ENCODE measurements at places on chromosomes 3 and 15. TPM values are rescaled to one million over a fixed set of nuclear protein-coding genes. Genes with fewer than 3 reads are reported as not detected.

DNA sequence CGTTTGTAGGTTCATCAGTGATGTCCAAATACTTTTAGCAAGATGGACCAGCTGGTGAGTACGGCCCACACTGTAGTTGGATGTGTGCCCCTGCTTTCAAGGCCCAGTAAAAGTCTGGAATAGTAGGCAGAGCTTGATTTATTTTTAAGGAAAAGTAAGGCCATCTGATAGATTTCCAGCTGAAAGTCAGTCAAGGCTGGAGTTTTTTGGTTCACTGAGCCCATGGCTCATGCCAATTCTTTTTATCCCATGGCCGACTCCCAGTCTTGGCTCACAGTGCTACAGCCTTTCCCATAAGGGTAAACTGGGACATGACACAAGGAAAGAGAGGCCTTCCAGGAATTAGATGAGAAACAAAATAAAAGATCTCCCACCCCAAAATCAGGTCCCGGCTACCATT lies 13.5 kb downstream of the CCDC80 start:
- peaks cover 16% of the 10 kb centered on the region for H3K4me1 ChIP-seq
- peaks cover 14% of the 10 kb centered on the region for H3K36me3 ChIP-seq
- H3K27ac ChIP-seq, result no peak overlapping the region
- no peaks in the 10 kb centered on the region for H3K27me3 ChIP-seq
- no peak for DNase-seq

DNA sequence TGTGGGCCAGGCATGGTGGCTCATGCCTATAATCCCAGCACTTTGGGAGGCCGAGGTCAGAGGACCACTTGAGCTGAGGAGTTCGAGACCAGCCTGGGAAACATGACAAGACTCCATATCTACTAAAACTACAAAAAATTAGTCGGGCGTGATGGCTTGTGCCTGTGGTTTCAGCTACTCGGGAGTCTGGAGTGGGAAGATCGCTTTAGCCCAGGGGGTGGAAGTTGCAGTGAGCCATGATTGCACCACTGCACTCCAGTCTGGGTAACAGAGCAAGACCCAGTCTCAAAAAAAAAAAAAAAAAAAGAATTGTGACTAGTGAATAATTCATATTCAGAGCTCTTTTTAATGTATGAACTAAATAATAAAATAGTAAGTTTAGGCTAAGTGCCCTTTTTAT lies 87.8 kb upstream of the TSEN2 start:
- H3K4me3 ChIP-seq, result no peak overlapping the region
- H3K36me3 ChIP-seq, result no peaks in the 10 kb centered on the region
- H3K4me1 ChIP-seq, result peaks cover 10% of the 10 kb centered on the region
- H3K27me3 ChIP-seq, result no peaks in the 10 kb centered on the region

GRCh38 chr3:81740731-81741130 lies 20.7 kb downstream of the GBE1 start:
- H3K27ac ChIP-seq, result peak overlapping the region; percentile 65
- no peak overlapping the region for H3K4me3 ChIP-seq
- no peak for DNase-seq
- no peaks in the 10 kb centered on the region for H3K36me3 ChIP-seq

DNA sequence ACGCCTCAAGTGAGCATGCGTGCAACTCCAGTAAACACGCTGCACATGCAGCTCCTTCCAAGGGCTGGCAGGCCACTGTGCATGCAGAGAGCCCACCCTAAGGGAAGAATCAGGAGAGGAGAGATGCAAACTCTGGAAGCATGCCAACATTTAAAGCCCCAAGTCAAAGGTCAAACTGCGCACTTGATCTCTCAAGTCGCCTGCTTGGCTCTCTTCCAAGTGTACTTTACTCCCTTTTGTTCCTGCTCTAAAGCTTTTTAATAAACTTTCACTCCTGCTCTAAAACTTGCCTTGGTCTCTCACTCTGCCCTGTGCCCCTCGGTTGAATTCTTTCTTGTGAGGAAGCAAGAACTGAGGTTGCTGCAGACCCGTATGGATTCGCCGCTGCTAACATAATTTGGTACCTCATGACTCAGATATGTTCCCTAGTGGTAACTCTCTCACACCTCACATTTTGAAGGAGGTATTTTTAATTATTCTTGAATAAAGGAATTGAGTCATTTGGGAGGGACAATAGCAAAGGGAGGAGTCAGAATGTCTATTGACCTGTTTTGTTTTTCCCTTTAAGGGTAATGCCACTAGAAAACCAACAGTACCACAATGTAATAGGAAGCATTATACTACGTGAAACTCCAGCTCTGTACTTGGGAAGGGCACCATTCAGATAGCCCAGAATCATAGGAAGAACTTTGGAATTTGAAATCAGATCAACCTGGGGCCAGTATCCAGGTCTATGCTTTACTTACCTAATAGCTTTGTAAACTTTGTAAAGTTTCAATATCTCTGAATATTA lies 19.6 kb upstream of the DGKG start:
- H3K36me3 ChIP-seq, result no peaks in the 10 kb centered on the region
- no peak overlapping the region for H3K4me3 ChIP-seq
- H3K27ac ChIP-seq, result no peak overlapping the region
- no peak for DNase-seq
- peaks cover 7% of the 10 kb centered on the region for H3K27me3 ChIP-seq
- peaks cover 14% of the 10 kb centered on the region for H3K4me1 ChIP-seq

GRCh38 chr3:49606427-49606826 lies 52.1 kb downstream of the BSN start:
- H3K27ac ChIP-seq, result no peak overlapping the region
- no peaks in the 10 kb centered on the region for H3K4me1 ChIP-seq

GRCh38 chr3:168262887-168263286 lies 167.2 kb upstream of the GOLIM4 start:
- no peak overlapping the region for H3K4me3 ChIP-seq
- H3K27ac ChIP-seq, result no peak overlapping the region
- DNase-seq, result no peak
- H3K4me1 ChIP-seq, result no peaks in the 10 kb centered on the region

GRCh38 chr15:74301583-74302361 lies 65.6 kb downstream of the CCDC33 start:
- H3K4me3 ChIP-seq, result no peak overlapping the region

GRCh38 chr3:116517308-116517707 lies 72.0 kb upstream of the LSAMP start:
- H3K27me3 ChIP-seq, result no peaks in the 10 kb centered on the region
- no peak overlapping the region for H3K4me3 ChIP-seq
- no peaks in the 10 kb centered on the region for H3K4me1 ChIP-seq

DNA sequence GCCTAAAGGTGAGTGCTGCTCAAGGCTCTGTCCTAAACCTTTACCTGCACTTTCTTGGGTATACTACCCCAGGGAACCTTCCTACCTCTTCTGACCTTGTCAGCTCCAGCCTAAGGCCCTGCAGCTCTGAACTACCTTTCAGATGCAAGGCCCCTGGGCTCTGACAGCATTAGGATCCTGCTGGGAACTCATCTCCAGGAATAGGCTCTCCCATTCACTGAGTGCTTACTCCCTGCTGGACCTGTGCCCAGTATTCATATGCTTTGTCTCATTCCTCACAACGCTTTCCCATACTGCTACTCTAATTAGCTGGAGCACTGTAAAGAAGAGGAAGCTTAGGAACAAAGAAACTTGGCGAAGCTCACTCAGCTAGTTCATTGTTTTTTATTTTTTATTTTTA lies 53.8 kb upstream of the RAB6B start:
- peaks cover 20% of the 10 kb centered on the region for H3K27me3 ChIP-seq
- H3K4me3 ChIP-seq, result no peak overlapping the region
- H3K4me1 ChIP-seq, result peaks cover 13% of the 10 kb centered on the region
- DNase-seq, result no peak

DNA sequence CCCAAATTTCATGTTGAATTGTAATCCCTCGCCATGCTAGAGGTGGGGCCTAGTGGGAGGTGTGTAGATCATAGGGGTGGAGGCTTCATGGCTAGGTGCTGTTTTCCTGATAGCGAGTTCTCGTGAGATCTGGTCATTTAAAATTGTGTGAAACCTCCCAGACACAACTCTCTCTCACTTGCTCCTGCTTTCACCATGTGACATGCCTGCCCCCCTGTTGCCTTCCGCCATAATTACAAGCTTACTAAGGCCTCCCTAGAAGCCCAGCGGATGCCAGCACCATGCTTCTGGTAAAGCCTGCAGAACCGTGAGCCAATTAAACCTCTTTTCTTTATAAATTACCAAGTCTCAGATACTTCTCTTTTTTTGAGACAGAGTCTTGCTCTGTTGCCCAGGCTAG lies 36.0 kb downstream of the CCDC54 start:
- no peak overlapping the region for H3K4me3 ChIP-seq
- no peaks in the 10 kb centered on the region for H3K36me3 ChIP-seq
- H3K4me1 ChIP-seq, result no peaks in the 10 kb centered on the region
- DNase-seq, result no peak
- no peaks in the 10 kb centered on the region for H3K27me3 ChIP-seq

- H3K36me3 ChIP-seq, result no peaks in the 10 kb centered on the region
- no peak overlapping the region for H3K27ac ChIP-seq
- no peak for DNase-seq
- H3K27me3 ChIP-seq, result no peaks in the 10 kb centered on the region
These were observed 34.2 kb downstream of the MYZAP start for GRCh38 chr15:57625703-57626448.

DNA sequence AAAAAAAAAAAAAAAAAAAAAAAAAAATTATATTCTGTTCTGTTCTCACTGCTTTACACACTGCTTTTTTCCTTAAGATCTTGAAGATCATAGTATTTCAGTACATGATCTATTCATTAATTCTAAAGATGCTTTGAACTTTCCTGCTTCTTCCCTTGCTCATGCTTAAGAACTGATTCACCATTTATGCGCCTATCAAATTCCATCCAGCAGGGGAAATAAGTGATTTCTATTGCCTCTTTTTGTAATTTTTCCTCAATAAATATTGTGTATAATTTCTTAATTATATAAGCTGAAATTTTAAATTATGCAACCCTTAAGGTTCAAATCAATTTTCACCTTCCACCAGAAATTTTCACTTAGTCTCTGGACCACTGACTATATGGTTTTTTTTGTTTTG lies 10.6 kb downstream of the DENND6A start:
- no peak overlapping the region for H3K27ac ChIP-seq
- peaks cover under 1% of the 10 kb centered on the region for H3K36me3 ChIP-seq
- H3K4me3 ChIP-seq, result no peak overlapping the region
- DNase-seq, result no peak

DNA sequence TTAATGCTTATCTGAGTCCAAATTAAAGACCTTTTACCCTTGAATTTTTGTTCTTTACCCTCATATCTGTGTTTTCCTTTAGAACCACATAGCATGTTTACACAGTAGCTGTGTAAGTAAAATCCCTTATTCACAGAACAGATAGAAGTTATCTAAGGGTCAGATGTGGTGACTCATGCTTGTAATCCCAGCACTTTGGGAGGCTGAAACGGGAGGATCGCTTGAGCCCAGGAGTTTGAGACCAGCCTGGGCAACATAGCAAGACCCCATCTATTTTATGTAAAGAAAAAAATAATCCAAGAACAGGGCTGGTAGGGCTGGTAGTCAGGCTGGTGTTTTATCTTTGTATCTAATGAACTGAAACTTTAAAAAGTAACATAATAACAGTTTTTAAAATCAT lies 23.2 kb downstream of the NXPE3 start:
- H3K27me3 ChIP-seq, result no peaks in the 10 kb centered on the region
- H3K27ac ChIP-seq, result no peak overlapping the region
- H3K4me3 ChIP-seq, result no peak overlapping the region
- no peaks in the 10 kb centered on the region for H3K4me1 ChIP-seq

DNA sequence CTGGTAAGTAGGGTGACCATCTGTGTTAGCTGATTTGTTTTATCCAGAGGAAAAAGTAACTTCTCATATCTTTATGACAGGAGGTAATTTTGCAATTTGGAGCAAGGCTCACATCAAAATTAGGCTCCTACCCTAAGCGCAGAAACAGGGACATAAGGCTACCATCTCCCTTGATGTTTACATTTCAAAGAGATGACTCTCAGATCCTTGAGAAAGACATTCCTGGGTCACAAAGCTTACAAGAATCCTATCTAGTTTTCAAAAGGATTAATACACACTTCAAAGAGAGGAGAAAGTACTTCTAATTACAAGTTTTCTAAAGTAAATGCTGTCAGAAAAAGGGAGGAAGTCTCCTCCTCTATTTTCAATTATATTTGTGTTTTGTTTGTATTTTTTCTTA lies 7.0 kb downstream of the ZPLD1 start:
- no peak overlapping the region for H3K27ac ChIP-seq
- H3K36me3 ChIP-seq, result no peaks in the 10 kb centered on the region
- DNase-seq, result peak; percentile 3

GRCh38 chr3:39428745-39429201 lies 22.3 kb downstream of the RPSA start:
- no peaks in the 10 kb centered on the region for H3K27me3 ChIP-seq
- no peak overlapping the region for H3K4me3 ChIP-seq
- H3K36me3 ChIP-seq, result no peaks in the 10 kb centered on the region

DNA sequence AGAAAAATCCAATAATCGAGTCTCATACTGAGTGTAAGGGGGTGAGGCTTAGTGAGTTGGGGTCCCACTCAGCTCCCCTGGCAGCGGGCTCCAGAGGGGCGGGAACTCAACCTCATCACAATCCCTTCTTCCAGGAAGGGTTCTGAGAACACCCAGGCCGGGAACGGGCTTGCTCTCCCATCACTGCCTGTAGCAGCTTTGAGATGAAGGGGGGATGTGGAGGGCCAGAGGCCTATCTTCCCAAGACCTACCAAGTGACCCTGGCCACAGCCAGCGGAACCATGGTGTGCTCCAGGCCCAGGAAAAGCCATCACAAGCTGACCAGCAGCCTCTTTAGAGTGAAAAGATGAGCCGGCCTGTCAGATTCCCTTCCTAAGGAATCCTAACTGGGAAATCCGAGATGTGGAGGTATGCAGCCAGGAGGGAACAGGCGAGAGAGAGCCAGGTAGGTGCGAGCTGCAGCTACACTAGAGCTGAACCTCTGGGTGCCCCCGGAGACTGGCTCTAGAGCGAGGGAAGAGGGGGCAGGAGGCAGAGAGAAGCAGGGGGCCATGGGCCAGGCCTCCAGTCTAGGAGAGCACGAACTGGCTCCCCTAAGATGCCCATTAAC lies 18.5 kb downstream of the GRAMD2A start:
- H3K27ac ChIP-seq, result no peak overlapping the region
- peaks cover 10% of the 10 kb centered on the region for H3K27me3 ChIP-seq
- no peak overlapping the region for H3K4me3 ChIP-seq
- no peaks in the 10 kb centered on the region for H3K36me3 ChIP-seq
- DNase-seq, result no peak

DNA sequence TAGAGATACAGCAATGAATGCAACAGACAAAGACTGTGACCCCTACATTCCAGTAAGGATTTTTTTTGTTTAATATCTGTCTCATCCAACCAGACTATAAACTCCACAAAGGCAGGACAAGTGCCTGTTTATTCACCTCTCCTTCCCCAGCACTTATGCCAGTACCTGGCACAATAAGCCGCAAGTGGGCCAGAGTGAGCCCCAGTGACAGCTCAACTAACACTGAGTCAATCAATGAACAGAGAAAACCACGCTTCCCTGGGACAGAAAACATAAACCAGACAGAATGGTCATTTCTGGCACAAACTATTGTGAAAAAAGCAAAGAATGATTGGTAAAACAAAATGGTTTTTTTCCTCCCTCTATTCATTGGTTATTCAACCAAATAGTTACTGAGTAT lies 52.2 kb downstream of the RYK start:
- H3K27ac ChIP-seq, result no peak overlapping the region
- DNase-seq, result no peak
- H3K36me3 ChIP-seq, result peaks cover 9% of the 10 kb centered on the region
- no peaks in the 10 kb centered on the region for H3K27me3 ChIP-seq
- peaks cover 18% of the 10 kb centered on the region for H3K4me1 ChIP-seq
- H3K4me3 ChIP-seq, result no peak overlapping the region

GP5 gene
- total RNA-seq, result not detected

AGBL1 gene
- total RNA-seq, result not detected

C3orf80 gene
- 13.7 TPM for total RNA-seq

GPX1 gene
- 208 TPM for total RNA-seq

JMJD7 gene
- 7.6 TPM for total RNA-seq

HES1 gene
- total RNA-seq, result 44.6 TPM

IGSF11 gene
- 0.22 TPM for total RNA-seq

TEX55 gene
- total RNA-seq, result not detected

CNOT10 gene
- 23.9 TPM for total RNA-seq
